ENCODE measurements at places on chromosomes 3 and 15.

DNA sequence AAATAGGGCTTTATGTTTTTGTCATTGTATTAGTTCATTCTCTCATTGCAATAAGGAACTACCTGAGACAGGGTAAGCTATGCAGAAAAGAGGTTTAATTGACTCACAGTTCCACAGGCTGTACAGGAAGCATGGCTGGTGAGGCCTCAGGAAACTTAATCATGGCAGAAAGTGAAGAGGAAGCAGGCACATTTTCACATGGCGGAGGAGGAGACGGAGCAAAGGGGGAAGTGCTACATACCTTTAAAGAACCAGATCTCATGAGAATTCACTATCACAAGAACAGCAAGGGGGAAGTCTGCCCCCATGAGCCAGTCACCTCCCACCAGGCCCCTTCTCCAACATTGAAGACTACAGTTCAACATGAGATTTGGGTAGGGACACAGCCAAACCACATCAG, 25.6 kb downstream of the CEP63 start:
- no peak for DNase-seq

GRCh38 chr3:127044996-127045395, 62.1 kb downstream of the PLXNA1 start:
- no peak for DNase-seq

GRCh38 chr3:108441518-108441917, 68.9 kb downstream of the MYH15 start:
- no peak for DNase-seq

GRCh38 chr3:33826206-33826605, 27.8 kb downstream of the PDCD6IP start:
- no peak for DNase-seq

- DNase-seq: no peak
Observed at GRCh38 chr15:45618813-45619212, 16.0 kb upstream of the SQOR start.

DNA sequence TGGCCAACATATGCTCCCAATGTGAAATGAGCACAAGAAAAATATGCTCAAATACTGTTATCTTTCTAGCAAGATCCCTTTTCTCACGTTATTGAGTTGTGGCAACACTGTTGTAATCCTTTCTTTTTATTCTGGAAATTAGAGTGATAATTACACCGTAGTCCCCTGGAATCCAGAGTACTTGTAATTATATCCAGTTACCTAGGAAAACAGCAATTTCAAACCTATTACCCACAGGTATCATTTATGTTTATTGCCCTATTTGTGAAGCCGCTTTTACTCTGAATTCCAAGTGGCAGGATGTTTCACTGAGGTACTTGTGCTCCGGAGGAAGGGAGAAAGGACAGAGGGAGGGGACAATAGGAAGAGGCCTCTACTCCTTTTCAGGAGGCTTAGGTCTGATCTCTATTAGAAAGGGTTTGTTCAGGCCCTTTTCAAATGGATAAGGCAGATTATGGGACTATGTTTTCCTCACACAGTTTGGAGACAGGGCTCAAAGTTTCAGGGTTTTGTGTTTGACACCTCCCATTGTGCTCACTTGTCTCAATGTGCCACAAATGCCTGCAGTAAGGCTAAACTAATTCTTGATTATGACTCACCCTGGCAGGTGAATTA, 646.6 kb downstream of the TUSC7 start:
- no peak for DNase-seq

DNA sequence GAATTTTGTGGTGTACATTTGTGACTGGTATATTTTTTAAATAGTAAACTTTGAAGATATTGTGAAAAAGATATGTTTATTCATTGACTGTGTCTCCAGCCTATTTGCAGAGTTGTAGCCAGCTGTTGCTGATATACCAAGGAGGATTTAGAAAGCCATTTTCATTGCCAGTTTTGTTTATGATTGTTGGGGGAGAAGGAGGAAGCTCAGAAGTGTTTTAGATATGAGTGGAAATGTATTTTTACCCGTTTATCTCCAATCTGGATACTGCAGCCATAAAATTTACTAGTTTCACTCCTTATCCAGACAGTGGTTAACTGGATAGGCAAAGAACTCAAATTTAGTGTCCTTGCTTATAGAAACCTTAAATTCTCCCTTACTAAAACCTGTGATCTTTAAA, 18.8 kb downstream of the ATP11B start:
- no peak for DNase-seq

- no peak for DNase-seq
Observed at GRCh38 chr15:39326306-39326975, 254.4 kb upstream of the THBS1 start.

DNA sequence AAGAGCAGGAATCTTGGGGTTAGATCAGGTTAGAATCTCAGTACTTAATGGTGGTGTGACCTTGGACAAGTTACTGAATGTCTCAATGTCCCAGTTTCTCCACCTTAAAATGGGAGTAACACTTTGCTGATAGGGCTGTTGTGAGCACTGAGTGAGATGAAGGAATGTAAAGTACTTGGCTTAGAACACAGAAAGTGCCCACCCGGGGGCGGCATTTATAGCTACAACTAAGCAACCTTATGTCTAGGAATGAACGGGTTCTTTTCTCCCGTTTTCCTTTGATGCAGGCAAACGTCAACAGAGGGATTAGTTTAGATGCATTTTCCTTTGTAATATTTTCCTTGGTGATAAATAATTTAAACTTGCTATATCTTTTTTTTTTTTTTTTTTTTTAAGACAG, 176.6 kb downstream of the USP13 start:
- no peak for DNase-seq

DNA sequence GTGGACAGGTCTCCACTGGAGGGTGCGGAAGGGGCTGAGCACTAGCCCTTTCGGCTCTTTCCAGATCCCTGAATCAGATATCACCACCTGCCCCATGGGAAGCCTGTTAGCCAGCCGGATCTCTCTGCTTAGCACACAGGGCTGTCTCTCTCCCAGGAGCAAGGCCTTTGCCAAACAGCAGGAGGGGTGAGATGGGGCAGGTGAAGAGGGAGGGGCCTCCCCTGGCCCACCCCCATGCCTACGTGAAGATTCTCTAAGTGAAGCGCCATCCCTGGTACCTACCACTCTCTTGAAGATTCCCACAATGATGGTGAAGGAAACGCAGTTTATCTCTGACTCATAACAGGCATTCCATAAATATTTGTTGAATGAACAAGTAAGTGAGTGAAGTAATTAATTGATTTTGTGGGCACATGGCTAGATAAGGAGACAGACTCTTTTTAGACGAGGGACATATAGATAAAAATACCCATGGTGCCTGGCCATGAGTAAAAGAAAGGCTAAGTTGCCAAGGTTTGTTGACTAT, 19.6 kb upstream of the HCN4 start:
- DNase-seq: no peak

DNA sequence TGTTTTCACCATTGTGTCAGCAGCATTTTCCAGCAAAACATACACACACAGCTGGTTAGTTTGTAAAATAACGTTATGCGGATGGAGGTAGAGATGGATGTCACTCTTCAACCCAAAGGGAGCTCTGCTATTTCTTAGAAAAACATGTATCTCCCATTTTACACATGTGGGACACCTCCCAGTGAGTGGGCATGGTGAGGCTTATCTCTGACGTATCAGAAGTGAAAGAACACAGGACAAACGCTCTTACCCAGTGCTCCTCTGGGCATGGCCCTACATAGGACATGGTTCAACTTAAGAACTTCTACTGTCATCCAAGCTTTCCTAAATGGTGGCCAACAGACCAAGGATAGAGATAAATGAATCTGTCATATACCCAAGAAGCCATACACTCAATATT, 2.1 kb downstream of the FAM240A start:
- no peak for DNase-seq

DNA sequence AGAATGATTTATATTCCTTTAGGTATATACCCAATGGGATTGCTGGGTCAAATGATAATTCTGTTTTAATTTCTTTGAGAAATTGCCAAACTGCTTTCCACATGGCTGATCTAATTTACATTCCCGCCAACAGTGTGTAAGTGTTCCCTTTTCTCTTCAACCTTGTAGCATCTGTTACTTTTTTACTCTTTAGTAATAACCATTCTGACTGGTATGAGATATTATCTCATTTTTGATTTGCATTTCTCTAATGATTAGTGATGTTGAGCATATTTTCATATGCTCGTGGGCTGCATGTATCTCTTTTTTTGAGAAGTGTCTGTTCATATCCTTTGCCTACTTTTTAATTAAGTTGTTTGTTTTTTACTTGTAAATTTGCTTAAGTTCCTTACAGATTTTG, 1264.2 kb downstream of the OTOL1 start:
- DNase-seq: no peak

GRCh38 chr15:83654379-83655236, 685 bp downstream of the ADAMTSL3 start:
- DNase-seq: no peak

GRCh38 chr3:15538345-15538744, 16.8 kb upstream of the COLQ start:
- DNase-seq: no peak

DNA sequence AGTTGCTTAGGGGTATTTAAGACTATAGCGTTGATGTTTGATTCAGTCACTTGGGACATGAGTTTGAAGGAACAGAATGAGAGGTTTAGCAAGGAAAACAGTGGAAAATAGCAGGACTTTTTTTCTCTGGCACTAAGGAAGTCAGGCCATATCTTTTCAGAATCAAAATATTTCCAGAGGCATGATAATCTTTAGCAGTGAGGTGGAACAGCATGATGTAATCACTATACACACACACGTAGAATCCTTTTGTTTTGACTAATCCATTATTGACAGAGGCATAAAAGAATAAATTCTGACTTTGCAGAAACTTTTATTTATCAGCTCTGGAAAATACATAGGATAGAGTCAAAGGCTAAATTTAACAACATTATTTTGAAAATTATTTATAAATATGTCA, 174.1 kb downstream of the ZPLD1 start:
- no peak for DNase-seq

DNA sequence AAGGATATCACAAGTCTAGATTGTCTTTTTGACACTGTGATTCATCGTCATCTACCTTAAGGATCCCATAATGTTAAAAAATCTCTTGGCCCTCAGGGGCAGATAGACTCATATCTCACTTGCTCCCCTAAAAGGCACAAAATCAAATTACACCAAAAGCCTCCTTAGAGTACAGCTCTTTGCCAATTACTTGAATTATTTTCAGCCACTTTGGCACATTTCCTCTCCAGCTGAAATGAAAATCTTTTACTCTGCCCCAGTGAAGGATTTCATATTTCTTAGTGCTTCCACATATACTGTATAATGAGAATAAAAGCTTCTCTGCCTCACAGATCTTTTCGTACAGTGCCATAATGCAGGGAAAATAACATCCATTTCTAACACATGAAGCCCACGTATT, 190.7 kb upstream of the GBE1 start:
- no peak for DNase-seq

GRCh38 chr15:91894606-91895005, 41.1 kb downstream of the SLCO3A1 start:
- no peak for DNase-seq

GRCh38 chr15:85427286-85428028, 47.1 kb downstream of the AKAP13 start:
- no peak for DNase-seq

DNA sequence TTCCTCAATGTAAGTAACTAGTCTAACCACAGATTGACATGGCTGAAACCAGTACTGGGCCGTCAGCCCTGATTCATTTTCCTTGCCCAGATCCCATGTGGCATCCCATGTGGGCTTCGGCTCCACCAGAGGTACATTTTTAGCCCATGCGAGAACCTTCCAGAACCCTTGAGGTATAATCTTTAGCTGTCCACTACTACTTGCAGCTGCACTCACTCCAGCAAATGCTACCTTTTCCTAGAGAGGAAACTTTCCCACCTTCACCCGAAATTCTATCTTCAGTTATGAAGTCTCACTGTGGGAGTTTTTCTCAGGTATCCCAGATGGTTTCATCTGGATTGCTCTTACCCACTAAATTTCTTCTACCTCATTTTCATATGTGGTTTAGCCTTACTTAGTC, 907.2 kb downstream of the ROBO1 start:
- DNase-seq: no peak

- DNase-seq: no peak
Observed at GRCh38 chr3:189812806-189813465, 181.7 kb downstream of the TP63 start.

DNA sequence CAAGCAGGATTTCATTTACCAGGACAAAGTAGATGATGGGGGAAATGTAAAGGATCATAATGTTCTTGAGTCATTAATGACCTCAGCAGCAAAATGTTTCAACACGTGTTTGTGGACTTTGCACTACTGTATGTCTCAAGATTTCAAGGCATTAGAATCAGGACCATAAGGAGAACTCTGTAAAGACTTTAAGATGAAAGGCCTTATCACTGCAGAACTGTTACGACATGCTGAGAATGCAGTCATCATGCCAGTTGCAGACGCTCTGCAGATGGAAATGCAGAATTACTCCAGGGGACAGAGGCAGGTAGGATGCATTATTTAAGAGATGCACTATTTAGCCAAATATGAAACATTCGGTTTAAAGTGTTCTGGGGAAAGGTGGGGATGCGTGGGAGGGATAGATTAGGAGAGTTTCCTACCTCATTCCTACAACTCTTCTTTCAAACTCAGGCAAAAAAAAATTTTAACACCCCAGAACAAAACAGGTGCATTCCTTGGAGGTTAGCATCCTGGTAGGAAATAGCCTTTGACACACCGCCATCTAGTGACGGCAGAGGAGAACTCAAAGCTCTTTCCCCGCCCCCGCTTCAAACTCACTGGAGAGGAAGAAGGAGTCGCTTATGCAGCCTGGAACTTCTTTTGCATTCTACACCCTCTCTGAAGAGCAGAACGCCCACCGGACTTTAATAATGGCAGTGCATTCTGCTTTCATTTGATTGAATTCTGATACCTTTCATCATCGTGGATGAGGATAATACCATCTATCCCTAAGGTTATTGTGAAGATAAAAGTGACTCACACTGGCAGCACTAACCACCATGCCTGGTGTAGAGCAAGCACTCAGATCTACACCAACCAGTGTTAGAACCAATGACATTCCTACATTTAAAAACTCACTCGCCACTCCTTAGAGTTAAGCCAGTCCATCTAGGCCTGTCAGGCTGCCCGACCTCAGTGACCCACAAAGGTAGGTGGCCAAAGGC, 43.1 kb upstream of the TOPAZ1 start:
- DNase-seq: peak; percentile 18

GRCh38 chr15:50905055-50905454, 3.4 kb upstream of the AP4E1 start:
- no peak for DNase-seq

- no peak for DNase-seq
Observed at GRCh38 chr3:186902713-186903112, 27.6 kb upstream of the ST6GAL1 start.

GRCh38 chr3:184710870-184711492, 883 bp downstream of the MAGEF1 start:
- DNase-seq: no peak
